Aorta (tissue), 5 donors: ENCODE measurements at places on chromosomes 12 and 14. TPM values are rescaled to one million over a fixed set of nuclear protein-coding genes. Genes with fewer than 3 reads are reported as not detected.

The MIPOL1 gene
- 20.6 TPM for total RNA-seq

The RNU4-1 gene
- 1,718 TPM for total RNA-seq

The TAS2R42 gene
- total RNA-seq: not detected

DNA sequence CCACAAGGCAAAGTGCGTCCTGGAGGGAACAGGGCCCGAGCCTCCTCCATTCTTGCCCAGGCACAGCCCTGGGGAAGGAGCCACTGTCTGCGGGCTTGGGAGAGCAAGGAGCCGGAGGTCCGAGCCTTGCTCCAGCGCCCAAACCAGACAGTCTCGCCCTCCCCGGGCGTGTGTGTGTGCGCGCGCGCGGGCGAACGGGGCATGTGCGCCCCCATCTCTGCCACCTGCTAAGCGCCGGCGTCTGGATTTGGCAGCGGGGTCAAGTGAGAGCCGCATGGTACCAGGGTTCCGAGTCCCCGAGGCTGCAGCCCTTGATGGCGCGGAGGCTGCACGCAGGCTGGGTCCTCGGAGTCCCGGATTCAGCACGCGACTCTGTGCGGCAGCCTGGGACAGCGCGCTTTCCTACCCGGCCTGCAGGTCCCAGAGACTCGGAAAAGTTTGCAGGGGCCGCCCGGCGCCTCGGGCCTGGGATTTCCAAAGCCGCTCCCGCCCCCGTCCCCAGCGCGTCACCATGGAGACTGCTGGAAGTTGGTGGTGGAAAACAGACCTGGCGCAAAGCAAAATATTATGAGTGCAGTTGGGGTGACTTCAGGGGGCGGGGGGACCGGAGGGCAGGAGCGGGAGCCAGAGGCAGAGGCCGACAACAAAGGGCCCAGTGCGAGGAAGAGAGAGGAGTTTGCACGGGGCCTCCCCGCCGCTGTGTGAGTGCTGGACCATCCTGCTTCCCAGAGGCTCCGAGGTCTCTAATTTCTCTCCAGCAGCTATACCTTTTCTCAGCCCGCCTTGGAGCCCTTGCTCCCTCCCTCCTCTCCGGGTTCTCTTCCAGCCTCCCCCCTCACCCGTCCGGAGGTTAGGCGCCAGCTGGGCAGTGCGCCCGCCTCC lies 4.2 kb downstream of the RFX4 start:
- no peak for DNase-seq

- DNase-seq: no peak
These were observed 9.2 kb upstream of the ADAM21 start for GRCh38 chr14:70442750-70443149.

DNA sequence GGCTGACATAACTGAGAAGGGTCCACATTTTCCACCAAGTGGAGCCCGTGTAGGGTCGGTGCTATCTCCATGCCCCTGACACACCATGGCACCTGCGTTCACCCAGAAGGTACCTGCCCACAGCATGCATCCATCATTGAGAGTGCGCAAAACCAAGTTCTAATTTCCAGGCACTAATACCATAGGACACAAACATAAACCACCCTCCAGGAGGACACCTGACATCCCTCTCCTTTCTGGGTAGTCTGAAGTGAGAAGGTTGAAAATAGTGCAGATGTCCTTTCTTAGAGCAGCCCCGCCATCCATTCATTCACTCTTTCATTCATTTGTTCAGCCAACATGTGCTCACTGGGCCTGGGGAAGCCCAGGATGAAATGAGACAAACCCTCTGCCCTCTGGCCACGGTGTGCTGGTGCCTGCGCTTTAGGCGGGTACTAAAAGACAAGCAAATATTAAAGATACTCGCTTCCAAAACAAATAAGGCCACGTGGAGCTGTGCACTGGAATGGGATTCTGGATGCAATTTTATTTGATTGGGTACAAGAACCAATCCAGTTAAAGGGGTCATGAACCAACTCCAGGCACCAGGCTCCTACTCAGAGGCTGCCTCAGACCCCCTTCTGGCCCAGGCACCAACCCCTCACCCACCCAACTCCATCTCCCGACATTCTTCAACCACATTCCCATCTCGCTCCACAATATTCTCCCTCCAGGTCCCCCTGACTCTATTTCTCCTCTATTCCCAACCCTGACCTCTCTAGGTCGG lies 1.2 kb downstream of the TTC7B start:
- DNase-seq: no peak

DNA sequence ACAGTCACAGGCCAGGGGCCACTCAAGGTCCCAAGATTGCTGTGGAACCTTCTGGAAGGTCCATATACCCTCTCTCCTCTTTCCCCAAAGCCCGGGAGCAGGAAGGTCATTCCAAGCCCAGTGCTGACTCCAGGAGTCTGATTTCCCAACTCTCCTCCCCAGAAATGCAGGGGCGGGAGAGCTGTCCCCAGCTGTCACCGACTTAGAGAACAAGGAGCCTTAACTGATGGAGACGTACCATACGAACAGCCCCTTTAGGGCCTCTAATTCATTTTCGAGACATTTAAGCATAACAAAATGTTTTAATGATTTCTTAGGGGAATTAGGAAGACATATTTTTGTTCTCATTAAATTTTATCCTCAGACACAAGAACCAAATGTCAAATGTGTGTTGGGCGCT lies 99.2 kb downstream of the PHETA1 start:
- no peak for DNase-seq
